Small intestine (tissue), 16 donors: ENCODE measurements at places on chromosomes 12 and 14. TPM values are rescaled to one million over a fixed set of nuclear protein-coding genes. Genes with fewer than 3 reads are reported as not detected.

Gene JAG2
- polyA plus RNA-seq = 2.2 TPM

Gene CABP1
- 1.5 TPM for polyA plus RNA-seq

Gene SLC38A4
- 0.22 TPM for polyA plus RNA-seq

Gene MIP
- not detected for polyA plus RNA-seq

Gene VRK1
- polyA plus RNA-seq = 4.6 TPM

Gene RNASE7
- not detected for polyA plus RNA-seq

DNA sequence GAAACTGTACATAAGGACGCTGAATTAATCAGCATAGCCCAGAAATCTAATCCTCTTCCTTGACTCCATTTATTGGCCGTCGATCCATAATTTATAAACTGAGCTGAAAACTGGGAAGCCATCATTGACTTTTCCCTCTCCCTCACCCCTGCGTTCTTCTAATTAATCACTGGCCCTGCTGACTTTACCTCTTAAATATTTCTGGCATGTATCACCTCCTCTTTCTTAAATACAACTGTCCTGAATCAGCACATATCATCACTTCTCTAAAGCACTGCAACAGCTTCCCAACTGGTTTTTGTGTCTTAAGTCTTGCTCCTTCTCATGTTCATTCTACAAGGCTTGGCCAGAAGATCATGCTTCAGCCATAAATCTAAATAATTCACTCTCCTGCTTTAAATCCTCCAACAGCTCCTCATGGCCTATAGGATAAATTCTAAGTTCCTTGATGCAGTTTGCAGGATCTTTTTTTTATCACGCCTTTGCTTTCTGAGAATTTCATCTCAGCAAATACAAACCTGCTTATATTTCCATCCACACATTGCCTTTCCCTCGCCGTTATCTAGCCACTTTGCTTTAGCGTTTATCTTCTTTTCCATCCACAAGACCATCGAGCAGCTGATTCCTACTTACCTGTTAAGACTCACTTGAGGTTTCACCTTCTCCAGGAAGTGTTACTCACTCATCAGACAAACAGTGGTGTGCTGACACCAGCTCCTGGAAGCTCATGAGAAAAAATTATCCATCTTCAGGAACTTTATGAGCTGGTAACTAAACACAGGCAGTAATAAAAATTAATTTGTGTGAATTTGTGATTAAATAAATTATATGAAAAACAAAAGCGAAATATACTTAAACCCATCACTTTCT is 295.6 kb upstream of the FLRT2 start:
- DNase-seq = no peak
- no peaks in the 10 kb centered on the region for H3K27me3 ChIP-seq
- H3K4me3 ChIP-seq = no peak overlapping the region
- no peaks in the 10 kb centered on the region for H3K36me3 ChIP-seq

GRCh38 chr12:85779768-85780167 is 56.4 kb downstream of the RASSF9 start:
- H3K27me3 ChIP-seq = no peaks in the 10 kb centered on the region
- no peak for DNase-seq
- no peaks in the 10 kb centered on the region for H3K4me1 ChIP-seq
- no peak overlapping the region for H3K27ac ChIP-seq
- H3K36me3 ChIP-seq = no peaks in the 10 kb centered on the region

DNA sequence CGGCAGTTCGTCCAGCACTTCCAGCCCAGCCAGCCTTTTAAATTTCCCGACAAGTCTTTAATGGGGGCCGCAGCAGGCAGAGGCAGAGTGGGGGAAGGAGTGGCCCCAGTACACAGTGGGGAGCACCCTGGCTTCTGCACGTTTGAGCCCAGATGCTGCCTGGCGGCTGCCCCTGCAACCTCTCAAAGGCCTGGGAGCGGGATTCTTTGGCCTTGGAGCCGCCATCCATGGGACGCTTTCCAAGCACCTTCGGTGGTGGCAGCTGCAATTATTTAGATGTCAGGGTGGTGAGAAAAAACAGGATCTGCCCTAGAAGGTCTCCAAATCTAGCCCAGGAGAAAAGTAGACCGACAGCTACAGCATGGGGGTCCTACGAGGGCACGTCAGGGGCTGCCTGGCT is 46.0 kb downstream of the FAM222A start:
- H3K27me3 ChIP-seq = no peaks in the 10 kb centered on the region
- no peaks in the 10 kb centered on the region for H3K4me1 ChIP-seq
- peaks cover 19% of the 10 kb centered on the region for H3K36me3 ChIP-seq
- H3K4me3 ChIP-seq = no peak overlapping the region
- no peak for DNase-seq
- no peak overlapping the region for H3K27ac ChIP-seq

GRCh38 chr12:132506328-132507160 is 16.6 kb downstream of the FBRSL1 start:
- peak; percentile 91 for DNase-seq
- no peaks in the 10 kb centered on the region for H3K27me3 ChIP-seq

DNA sequence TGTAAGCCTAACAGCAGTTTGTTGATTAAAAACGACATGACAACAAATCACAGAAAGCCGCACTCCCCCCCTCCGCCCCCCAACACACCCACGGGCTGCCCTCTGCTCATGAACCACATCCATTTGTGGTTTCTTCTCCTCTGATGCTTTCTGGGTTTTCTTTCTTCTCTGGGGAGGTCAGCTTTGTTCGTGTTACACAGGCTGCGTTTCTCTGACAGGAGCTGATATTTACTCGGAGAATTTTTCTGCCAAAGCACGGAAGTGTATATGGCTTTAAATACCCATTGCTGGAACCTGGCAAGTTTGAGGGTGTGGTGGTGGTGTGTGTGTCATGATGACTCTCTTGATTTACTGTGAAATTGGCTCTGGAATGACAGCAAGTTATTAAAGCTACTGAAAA is 883.7 kb upstream of the TMEM132C start:
- H3K4me1 ChIP-seq = no peaks in the 10 kb centered on the region
- no peak overlapping the region for H3K27ac ChIP-seq
- H3K36me3 ChIP-seq = no peaks in the 10 kb centered on the region

- peaks cover 1% of the 10 kb centered on the region for H3K27me3 ChIP-seq
- H3K27ac ChIP-seq = no peak overlapping the region
- no peaks in the 10 kb centered on the region for H3K4me1 ChIP-seq
- DNase-seq = no peak
Observed at GRCh38 chr12:47024463-47024862, 55.0 kb upstream of the PCED1B start.

DNA sequence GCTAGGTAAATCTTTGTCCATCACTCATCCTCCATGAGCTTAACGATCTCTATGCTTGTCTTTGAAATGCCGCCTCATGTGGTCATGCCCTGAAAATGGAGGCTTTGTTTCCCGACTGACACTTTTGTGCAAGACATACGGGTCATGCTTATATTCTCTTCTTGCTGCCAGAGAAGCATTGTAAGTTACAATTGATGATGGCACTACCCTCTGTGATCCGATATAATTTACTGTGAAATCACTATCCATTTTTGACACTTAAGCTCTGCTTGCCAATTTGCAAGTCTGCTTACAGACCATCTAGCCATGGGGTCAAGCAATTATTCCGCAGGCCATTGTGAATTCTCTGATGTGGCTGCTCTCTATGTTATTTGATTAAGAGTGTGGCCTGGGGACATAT is 650.0 kb downstream of the FLRT2 start:
- DNase-seq = no peak
- H3K27ac ChIP-seq = no peak overlapping the region
- no peaks in the 10 kb centered on the region for H3K27me3 ChIP-seq

DNA sequence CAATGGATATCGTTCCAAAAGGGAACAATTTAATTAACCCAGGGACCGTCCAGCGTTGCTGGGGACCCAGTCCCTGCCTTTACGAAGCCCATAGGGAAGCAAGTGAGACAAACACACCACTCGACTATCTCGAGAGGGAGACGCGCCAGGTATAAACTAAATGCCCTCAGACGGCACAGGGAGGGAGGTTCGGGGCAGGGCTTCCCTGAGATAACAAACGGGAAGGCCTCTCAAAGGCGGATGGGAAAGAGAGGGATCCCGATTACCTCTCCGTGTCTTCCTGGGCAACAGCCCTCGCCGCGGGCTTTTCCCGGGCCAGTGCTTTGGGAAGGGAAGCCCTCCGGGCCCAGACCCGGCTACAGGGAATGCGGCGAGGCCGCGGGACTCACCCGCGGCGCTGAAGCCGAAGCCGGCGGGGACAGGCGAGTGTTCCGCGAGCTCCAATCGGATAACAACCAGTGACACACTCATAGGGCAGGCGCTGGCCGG is 390 bp downstream of the BRAP start:
- H3K4me3 ChIP-seq = peak overlapping the region; percentile 87
- no peaks in the 10 kb centered on the region for H3K27me3 ChIP-seq
- H3K36me3 ChIP-seq = peaks cover 10% of the 10 kb centered on the region
- no peak for DNase-seq
